ENCODE measurements at places on chromosomes 1 and 21. TPM values are rescaled to one million over a fixed set of nuclear protein-coding genes. Genes with fewer than 3 reads are reported as not detected.

Gene KCTD3
- 60.3 TPM for total RNA-seq

Gene FYB2
- total RNA-seq = not detected

Gene C1orf115
- 6.0 TPM for total RNA-seq

GRCh38 chr1:22258698-22259097, 115.8 kb upstream of the WNT4 start:
- no peak for DNase-seq

- no peak for DNase-seq
Measured at GRCh38 chr1:3921765-3922164, 21.7 kb upstream of the C1orf174 start.

- no peak for DNase-seq
Measured at GRCh38 chr21:36759348-36760083, 60.6 kb downstream of the SIM2 start.

DNA sequence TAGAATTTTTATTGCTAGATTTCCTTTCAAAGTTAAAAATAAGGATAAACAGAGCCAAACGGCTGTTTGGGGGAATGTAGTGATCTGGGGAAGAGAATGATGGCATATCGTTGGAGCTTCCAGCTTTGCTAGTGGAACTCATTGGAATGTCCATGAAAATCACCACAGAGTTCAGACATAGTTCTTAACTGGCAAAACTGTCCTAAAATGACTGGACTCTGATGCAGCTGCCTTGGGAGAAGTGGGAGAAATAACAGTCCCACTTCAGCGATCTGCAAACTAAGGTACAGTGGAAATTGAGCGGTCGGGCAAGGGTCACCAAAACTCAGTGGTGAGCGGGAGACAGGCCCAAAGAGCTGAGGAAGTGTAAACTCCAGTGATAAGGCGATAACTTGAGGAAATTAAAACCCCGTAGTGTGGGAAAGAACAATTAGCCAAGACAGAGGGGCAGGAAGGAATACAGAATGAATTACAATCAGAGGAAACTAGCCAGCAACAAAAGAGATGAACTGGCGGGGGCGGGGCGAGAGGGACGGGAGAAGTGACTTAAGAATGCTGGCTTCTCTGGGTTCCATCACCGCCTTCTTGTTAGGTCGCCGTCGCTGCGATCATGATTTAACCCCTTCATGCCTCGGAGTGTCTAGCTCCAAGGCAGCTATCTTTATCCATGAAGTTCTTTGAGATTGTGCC, 89.8 kb upstream of the ARHGAP29 start:
- DNase-seq = peak; percentile 95

Data from GM23338 (cell line).